ENCODE measurements at places on chromosomes 12 and 14.

DNA sequence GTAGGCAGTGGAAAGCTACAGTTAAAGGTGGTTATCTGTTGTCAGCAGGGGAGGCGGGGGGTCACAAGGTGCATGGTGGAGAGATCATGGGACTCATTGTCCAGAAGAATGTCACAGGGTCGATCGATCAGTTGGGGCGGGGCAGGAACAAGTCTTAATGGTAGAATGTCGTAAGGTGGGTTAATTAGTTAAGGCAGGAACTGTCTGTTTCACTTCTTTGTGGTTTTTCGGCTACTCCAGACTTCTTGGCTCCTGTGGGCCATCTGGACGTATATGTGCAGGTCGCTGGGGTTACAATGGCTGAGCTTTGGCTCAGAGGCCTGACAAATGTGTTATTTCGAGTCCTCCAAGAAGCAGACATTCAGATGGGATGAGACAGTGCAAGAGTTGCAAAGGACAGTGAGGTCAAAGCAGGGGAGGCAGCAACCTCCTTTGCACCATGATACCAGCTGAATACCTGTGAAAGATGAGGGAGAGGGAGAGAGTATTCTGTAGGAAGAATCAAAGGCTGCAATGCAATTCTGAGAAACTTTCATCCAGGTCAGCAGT is 246.9 kb upstream of the TMEM132C start:
- no peak for DNase-seq

GRCh38 chr12:52044292-52044983 is 6.8 kb upstream of the NR4A1 start:
- DNase-seq, result no peak

DNA sequence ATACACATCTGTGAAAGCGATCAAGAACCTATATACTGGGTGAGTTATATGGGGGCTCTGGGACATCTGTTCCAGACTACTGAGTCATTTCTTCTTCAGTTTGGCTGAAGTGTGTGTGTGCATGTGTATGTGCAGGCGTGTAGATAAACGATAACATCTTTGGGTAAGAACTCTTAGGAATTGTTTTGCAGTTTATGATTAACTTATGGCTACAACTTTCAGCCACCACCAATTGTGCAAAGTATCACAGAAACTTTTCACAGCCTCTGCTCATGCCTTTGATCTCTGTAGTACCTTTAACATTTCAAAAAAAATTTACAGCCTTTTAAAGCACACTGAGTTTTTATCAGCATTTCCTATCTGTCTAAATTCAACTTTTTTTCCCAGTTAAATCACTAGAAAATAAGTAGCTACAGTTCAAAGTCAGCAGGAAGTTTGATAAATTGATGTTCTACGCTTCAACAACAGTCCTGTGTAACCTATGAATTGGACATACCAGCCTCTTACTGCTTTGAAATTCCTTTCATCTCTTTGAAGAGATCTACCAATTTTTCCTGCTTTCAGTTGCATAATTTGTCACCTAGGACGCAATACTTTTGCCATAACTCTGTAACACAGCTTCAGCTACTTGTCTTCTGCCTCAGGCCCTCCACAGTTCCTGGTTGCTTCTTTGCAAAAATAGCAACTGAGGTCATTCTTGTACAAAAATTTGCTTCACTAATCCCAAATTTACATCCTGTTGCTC is 43.0 kb downstream of the PPM1H start:
- DNase-seq, result no peak

- peak; percentile 47 for DNase-seq
Observed at GRCh38 chr12:55729819-55730818, 1.3 kb upstream of the CD63 start.

- DNase-seq, result no peak
Observed at GRCh38 chr12:93358821-93359220, 18.9 kb upstream of the NUDT4 start.

DNA sequence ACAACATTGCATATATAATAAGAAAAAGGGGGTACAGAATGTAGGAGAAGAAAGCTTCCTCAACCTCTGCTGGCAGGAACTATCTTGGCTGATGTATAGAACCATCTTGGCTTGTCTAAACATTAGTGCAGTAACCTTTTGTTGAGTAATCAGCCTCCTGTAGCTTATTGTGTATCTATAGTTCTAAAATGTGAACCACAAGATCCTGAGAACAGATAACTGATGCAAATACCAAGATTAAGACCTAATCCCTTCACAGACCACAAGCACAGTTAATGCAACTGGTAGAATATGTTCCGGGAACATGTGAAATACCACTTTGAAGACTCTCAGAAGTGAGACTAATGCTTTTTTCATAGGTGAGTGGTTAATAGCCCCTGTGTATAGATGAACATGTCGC is 50.7 kb upstream of the KCNC2 start:
- DNase-seq, result no peak

DNA sequence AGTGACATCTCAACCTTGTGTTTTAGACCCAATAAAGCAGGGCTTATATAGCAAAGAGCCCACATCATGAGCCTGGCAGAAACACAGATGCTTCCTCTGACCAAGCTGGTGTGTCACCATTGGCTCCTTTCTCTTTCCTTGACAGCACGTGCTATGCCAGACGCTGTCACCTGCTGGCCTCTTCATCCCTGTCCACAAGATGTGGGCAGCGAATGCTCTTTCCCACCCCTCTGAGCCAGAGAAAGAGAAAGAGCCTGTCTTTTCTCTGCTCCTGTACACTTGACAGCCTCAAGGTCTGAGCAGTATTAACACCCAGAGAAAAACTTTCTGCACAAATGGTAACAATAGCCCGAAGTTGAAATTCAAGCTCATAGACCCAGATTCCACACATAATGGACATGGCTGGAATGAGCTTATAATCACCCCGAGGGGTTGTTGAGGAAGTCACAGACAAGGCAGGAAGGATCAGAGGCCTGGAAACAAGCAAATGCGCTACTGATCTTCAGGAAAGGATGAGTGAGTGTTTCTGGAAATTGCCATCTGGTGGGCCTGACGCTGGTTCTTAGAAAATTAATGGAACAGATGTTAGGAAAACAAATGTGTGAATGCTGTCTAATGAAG is 8.9 kb downstream of the TGFB3 start:
- DNase-seq, result no peak

DNA sequence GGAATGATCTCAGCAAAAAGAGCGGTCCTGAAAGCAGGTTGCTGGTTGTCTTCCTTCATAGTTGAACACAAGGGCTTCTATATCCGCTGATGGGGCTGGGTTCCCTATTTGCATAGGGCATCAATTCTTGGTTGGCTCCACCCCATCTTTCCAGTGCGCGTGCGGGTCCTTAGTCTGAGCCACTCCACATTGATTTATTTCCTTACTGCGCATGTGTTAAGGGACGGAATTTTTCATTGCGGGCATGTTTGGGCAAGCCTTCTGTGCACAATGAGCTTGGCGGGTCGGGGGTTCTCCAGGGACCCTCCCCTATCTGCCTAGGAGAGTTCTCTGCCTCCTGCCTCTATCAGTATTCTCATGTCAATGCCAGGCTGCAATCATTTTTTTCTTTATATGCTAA is 21.2 kb upstream of the DLGAP5 start:
- no peak for DNase-seq

DNA sequence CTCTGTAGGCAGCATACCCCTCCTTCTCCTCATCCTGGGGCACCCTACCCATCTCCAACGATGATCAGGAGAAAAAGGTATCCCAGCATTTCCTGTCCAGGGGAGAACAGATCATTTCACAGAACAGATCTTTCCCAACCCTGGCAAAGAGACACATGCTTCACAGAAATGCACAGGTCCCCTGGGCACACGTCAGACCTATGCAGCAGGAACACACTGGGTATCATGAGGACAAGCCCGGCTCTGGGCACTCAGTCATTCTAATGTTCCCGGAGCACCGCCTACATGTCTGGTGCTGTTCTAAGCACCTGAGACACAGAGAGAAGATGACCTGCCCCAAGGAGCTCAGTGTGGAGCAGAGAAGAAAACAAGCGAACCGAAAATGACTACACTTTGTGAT is 56.2 kb downstream of the ACTN1 start:
- DNase-seq, result no peak

DNA sequence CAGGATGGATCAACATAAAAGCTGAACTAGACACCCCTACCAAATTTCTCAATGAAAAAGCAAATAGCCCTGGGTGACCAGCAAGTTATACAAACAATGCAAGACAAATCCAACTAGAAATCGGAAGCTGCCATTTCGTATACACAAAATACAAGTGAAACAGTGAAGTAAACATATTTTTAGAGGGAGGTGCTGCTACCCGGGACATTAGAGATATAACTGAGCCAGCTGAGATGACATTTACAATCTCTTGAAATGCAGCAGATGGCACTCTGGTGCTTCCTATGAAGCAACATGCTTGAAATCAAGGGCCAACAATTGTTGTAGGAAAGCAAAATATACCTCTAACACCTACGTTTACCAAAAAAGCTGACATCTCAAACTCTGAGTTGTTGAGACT is 25.5 kb downstream of the BDKRB1 start:
- DNase-seq, result no peak

DNA sequence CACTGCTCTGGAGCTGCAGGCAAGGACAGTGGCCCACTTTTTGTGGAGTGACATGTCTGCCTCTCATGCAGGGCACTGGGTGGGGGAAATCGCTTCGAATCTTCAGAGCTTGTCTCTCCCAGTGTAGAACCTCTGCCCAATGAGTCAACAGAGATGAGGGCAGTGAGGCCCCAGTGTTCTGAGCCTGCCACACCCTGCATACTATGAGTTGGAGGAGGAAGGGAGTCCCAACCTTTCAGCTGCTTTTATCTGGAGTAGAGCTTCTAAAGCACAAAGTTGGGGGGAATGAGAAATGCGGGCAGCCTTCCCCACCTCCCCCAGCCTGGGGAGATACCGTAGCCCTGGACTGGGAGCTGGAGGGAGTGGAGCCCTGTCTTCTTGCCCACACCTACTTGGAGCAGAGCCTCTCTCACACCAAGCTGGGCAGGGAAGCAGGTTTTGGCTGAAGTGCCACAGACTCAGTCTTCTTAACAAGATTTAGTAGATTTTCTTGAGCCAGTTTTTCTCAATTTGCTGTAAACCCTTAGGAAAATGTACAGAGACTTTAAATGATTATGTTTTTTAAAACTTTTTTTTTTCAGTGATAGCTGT is 159.1 kb downstream of the ADGRD1 start:
- DNase-seq, result no peak

DNA sequence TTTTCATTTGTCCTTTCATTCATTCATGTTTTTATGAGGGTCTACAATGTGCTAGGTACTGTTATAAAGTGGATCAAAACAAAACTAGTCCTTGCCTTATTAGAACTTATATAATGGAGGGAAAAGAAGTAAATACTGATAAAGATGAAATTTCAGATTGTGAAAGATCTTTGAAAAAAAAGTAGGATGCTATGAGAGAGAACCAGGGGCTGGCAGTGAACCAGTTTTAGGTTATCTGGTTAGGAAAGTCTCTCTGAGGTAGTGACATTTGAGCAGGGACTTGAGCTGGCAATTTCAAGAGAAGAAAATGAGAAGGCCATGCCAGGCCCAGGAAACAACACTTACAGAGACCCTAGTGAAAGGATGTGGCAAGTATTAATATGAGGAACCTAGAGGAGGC is 57.3 kb upstream of the E2F7 start:
- no peak for DNase-seq

GRCh38 chr12:50082644-50083043 is 2.5 kb upstream of the SMARCD1 start:
- DNase-seq, result no peak

DNA sequence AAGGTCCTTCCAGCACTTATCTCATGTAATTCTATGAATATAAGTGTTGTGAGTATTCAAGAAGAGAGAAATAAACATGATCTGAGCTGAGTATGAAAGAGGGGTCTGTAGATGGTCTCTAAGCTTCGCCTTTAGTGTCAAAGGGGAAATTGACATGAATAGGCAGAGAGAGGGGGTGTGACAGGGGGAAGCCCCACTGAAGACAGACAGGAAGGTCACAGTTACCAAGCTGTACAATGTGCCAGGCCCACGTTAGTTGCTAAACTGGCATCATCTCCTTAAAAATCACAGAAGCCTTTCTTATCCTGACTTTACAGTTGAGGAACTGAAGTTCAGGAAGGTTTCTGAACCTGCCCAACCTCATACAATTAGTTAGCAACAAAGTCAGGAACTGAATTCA is 7.6 kb downstream of the ARHGEF40 start:
- DNase-seq, result no peak

GRCh38 chr14:63578300-63578699 is 35.1 kb upstream of the PPP2R5E start:
- DNase-seq, result no peak

DNA sequence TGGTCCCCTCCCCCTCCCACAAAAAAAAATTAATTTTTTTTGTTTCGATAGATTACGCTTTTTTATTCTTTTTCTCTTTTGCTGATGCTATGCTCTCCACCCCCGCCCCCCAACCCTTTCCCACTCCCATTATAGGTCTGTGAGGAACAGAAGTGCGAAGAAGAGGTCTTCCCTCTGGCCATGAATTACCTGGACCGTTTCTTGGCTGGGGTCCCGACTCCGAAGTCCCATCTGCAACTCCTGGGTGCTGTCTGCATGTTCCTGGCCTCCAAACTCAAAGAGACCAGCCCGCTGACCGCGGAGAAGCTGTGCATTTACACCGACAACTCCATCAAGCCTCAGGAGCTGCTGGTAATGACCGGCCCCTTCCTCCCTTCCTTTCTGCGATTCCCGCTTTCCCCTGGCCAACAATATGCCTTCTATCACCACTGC is 2.3 kb downstream of the CCND2 start:
- no peak for DNase-seq

DNA sequence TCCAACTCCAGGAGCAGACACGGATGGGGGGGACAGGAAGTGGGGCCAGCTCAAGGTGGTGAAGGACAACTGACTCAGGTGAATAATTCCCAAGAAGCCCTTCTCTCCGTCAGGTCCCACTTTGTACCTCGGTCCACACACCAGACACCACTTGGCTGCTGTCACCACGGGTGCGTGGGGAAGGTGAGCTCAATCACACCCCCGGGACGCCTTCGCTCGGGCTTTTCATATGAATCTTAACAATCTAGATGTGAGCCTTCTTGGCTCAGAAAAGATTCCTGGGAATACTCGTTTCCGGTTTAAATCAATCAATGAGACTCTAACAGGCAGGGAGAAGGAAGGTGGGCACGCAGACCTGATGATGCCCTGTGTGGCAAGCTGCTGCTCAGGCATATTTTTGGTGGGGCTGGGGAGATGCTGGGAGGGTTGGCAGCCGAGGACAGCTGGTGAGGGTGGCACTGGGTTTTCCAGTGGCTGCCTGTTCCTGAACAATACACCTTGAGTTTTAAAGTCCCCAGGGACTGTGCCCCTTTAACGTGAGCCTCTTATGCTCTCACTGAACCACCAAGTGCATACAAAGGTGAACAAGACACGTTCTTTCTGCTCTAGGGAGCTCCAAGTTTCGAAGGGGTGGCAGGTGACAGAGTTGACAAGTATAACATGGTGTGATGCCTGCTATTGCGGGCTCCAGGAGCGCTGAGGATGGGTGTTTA is 5.1 kb downstream of the TESC start:
- no peak for DNase-seq

DNA sequence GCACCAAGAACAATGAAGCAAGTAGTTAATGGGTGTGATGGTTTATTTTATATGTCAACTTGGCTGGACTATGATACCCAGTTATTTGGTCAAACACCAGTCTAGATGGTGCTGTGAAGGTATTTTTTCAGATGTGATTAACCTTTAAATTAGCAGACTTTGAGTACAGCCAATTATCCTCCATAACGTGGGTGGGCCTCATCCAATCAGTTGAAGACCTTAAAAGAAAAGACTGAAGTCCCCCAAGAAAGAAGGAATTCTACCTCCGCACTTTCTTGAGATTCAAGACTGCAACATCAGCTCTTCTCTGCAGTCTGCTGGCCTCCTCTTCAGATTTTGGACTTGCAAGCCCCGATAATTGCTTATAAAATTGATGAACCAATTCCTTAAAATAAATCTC is 47.5 kb downstream of the CD163L1 start:
- no peak for DNase-seq
